ENCODE measurements at places on chromosomes 7 and 10.

GRCh38 chr10:123666318-123667236 is at the start of gene GPR26:
GPR26 (plus strand) TSS chr10:123666355; CDS start chr10:123666408, 53 bp downstream.
- DNase-seq, result no peak

- DNase-seq, result no peak
Measured at GRCh38 chr10:58797356-58797755, 284.7 kb downstream of the BICC1 start.

DNA sequence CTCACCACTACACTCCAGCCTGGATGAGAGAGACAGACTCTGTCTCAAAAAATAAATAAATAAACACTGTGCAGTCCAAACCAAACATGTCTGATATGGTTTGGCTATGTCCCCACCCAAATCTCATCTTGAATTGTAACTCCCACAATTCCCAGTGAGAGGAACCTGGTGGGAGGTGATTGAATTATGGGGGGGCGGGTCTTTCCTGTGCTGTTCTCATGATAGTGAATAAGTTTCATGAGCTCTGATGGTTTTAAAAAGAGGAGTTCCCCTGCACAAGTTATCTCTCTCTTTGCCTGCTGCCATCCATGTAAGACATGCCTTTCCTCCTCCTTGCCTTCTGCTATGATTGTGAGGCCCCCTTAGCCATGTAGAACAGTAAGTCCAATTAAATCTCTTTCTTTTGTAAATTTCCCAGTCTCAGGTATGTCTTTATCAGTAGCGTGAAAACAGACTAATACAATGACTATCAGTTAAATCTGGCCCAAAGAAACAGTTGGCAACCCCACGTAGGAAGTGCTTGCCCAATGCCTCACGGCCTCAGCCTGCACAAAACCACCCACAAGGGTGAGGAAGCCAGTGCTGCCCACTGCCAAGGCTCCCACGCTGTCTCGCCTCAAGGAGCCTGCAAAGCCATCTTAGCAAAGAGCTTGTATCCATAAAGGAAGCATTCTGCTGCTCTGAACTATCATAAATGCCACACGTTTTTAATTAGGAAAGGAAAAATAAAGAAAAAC is 64.7 kb downstream of the PIK3AP1 start:
- DNase-seq, result no peak

DNA sequence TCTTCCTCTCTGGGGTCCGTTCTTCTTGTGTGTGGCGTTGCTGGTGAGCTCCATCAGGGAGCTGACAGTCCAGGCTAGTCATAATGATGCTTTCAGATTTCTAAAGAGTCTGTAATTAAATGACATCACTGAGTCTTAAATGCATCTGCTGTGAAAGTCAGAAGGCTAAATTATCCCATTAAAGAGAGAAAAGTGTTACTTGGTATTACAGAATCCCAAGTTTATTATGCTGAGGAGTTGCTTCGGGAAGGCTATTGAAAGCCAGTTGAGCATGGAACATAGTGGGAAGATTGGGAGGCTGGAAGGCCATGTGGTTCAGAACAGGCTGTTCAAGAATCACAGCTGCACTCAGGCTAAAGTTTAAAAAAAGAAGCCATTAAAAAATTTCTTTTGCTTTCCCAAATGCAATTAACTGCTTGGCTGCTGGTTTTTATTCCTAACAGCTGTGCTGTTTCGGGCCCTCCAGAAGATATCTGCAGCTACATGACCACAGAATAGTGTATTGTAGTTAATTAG is 342.6 kb upstream of the LRGUK start:
- DNase-seq, result no peak

DNA sequence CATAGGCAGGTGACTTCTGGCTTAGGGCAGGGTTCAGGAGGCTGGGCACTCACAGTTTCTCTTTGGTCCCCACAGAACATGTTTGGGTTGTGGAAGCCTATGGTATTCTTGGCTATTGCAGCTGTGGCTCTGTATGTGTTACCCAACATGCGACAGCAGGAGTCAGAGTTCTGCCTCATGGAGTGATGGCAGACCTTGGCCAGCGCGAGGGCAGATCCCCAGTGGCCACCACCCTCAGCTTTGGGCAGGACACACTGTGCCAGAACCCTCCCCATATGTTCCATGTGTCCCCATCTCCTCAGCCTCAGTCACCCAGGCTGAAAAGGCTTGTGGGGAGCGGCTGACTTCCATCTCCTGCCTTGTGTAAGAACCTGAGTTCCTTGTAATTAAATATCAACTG is 8.5 kb upstream of the FLNC start:
- no peak for DNase-seq

- no peak for DNase-seq
Measured at GRCh38 chr10:109746861-109747260, 176.4 kb downstream of the XPNPEP1 start.

GRCh38 chr7:51316262-51316665 is 345 bp downstream of the COBL start:
- DNase-seq, result no peak

DNA sequence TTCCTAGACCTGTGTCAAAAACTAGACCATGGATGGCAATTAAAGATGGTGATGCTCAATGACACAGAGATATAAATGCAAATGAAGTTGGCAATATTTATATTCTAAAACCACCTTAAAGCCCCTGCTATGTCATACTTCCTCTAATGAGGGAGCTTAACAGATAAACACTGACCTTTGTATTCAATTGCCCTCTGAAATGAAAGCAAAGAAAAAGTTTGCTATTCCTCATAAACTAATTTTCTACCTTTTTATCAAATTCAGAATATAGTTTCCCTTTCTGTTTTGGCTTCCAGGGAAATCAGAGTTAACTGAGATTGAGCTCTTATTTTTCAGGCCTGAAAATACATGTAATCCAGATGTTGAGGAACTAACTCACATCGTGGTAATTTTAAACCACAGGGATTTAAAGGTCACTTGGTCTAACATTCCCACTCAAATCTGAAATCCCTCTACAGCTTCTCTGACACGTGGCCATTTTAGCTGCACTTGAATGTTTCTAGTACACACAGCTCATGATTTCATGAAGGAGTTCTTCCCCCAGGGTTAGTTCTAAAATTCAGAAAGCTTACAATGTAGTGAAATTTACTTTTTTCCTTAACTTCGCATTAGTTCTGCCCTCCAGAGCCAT is 37.9 kb upstream of the ABCB5 start:
- no peak for DNase-seq

- DNase-seq, result no peak
Measured at GRCh38 chr7:155219947-155220769, 77.5 kb upstream of the INSIG1 start.

DNA sequence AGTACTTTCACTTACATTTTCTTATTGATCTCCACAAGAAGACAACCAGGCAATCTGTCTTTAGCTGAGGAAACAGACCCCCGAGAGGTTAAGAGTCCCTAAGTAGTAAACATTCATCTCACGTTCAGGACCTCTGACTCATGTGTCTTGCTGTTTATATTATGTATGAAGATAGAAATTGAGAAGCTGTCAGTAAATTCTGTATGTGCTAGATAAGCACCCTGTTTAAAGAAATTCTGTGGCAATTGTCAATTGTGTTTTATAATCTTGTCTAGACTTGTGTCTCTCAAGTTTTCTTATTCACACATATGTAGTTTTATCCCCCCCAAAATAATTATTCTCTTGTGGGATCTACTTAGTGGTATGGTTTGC is 14.5 kb downstream of the ADK start:
- no peak for DNase-seq

- no peak for DNase-seq
Measured at GRCh38 chr7:155669717-155670505, 25.4 kb downstream of the RBM33 start.
